ENCODE measurements at places on chromosomes 1 and 21. TPM values are rescaled to one million over a fixed set of nuclear protein-coding genes. Genes with fewer than 3 reads are reported as not detected.

Gene LCK
- polyA plus RNA-seq, result 0.39 TPM

Gene COL9A2
- polyA plus RNA-seq, result 0.39 TPM

Gene TDRD10
- 13.3 TPM for polyA plus RNA-seq

Gene MARCKSL1
- polyA plus RNA-seq, result 61.1 TPM

Gene PLPPR5
- polyA plus RNA-seq, result not detected

Gene TRIM58
- polyA plus RNA-seq, result not detected

Gene NPHS2
- not detected for polyA plus RNA-seq

Gene EDN2
- polyA plus RNA-seq, result 2.0 TPM

Gene RPE65
- not detected for polyA plus RNA-seq

Gene MAP1LC3C
- polyA plus RNA-seq, result 0.29 TPM

Gene GORAB
- 6.9 TPM for polyA plus RNA-seq

Gene DCST1
- not detected for polyA plus RNA-seq

Gene KLHDC9
- polyA plus RNA-seq, result 6.7 TPM

Gene ANKRD65
- polyA plus RNA-seq, result 1.2 TPM

DNA sequence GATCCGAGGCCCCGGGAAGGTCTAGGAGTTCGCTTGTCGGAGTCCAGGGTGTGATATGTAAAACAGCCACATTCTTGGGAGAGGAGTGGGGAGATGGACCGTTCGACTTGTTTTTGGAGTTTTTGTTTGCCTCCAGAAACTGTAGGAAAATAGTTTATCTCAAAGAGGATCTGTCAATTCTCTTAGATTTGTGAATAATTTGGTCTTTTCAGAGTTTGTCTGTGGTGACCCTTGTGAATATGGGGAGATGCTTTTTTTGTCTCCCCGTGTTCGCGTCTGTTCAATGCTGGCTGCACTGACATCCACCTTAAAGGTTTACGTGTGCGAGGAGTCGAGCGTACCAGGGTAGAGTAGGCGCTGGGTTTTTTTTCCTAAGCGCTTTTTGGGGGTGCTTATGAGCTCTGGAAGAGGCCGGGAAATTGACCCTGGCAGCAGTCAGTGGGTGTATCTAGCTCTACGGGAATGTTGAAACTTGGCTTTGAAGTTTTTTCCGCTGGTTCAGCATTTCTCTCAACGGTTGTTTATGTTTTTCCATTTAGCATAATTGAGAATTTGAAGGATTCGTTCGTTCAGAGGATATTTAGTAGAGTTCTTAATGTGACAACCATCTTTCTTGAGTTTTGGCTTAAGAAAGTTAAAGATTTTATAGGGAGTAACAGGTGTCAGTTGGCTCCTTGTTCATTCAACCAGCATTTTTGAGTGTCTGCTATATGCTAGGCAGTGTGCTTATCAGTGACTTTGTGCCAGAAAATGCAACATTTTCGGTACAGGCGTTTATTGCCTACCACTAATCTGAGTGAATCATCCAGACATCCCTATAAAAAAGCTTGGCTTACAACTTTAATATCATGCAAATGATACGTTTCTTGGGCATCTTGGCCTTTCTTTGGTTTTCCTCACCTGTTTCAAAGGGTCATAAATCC is 1.2 kb downstream of the SZRD1 start:
- DNase-seq, result no peak

DNA sequence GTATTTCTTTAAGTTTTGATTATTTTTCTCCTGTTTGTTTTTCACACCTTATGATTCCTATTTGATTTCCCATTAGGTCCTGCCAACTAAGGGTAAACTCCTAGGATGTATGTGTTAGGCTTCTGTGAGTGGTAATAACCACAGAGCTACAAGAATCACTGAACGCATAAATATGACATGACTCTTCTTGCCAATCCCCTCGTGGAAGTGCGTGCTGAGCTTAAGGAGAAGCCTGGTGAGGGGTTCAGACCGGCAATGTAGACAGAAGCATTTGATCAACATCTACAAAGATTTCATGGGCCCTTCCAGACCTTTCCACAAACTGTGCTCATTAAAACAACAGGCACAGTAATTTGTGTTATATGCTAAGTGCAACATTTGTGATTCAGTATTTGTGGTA is 273.8 kb upstream of the SNX7 start:
- no peak for DNase-seq

GRCh38 chr1:94676686-94677085 is 135.1 kb upstream of the F3 start:
- no peak for DNase-seq

DNA sequence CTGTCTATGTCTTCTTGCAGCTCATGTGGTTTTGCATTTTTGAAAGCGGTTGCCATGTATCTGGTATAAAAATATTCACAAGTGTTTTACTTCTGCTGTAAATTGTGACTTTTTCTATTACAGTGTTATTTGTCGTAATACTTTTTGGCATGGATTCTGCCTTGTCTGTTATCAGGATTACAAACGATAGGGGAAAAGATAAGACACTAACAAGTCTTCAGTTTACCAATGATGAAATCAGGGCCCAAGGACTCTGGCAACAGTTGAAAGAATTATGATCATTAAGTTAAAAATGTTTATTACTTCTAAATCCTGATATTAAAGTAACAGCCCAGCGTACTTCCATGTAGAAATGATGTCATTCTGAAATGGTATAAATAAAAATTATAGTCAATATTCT is 298.8 kb downstream of the KIF26B start:
- no peak for DNase-seq

DNA sequence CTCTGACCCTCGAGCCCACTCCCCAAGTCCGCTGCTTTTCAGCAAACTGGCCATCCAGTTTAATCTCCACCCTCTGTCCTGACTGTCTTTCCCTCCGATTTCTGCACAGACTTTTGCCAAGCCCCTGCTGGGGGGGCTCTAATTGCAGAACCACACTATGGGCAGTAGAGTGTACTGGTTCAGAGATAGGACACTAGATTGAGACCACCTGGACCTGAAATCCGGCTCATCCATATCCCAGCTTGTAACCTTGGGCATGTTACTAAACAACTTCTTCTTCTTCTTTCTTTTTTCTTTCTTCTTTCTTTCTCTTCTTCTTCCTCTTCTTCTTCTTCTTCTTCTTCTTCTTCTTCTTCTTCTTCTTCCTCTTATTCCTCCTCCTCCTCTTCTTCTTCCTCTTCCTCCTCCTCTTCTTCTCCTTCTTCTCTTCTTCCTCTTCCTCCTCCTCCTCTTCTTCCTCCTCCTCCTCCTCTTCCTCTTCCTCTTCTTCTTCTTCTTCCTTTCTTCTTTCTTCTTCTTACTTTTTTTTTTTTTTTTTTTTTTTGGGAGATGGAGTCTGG is 7.7 kb downstream of the LRRC71 start:
- DNase-seq, result no peak

- DNase-seq, result no peak
Observed at GRCh38 chr1:41313661-41314131, 47.5 kb upstream of the FOXO6 start.

GRCh38 chr1:30911059-30911954 is 2.7 kb upstream of the SDC3 start:
- DNase-seq, result peak; percentile 90

DNA sequence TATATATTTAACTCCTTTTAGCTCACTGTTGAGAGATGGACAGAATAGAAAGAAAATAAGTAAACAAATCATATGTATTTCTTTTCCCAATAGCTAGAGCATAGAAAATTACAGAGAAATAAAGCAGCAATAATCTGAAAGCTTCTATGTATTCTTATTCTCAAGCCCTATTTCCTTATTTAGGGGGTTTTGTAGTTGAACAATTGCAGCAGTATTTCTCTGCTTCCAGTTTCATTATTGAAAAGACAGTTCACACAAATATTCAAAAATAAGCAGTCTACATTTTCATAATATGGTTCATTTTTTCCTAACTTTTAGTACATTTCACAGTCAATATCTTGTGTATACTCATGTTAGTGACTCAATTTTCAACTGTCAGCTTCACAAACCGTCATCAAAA is 638.2 kb downstream of the MRPL39 start:
- no peak for DNase-seq

DNA sequence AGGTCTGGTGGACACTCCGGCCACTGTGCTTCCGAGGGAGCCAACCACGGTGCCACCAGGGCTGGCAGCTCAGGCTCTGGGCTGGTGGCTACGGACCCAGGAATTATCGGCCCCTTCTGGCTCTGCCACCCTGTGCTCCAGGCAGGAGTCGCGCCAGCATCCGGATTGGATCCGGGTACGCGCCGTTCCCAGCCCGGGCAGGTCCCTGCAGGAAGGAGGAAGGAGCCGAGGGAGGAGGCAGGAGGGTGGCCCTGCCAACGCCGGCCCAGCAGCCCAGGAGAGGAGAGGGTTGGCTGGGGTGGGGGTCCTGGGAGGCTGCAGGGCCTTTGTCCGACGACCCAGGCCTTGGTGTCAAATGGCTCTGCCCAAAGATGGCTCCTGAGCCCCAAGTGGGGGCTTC is 160.5 kb downstream of the CASZ1 start:
- no peak for DNase-seq

DNA sequence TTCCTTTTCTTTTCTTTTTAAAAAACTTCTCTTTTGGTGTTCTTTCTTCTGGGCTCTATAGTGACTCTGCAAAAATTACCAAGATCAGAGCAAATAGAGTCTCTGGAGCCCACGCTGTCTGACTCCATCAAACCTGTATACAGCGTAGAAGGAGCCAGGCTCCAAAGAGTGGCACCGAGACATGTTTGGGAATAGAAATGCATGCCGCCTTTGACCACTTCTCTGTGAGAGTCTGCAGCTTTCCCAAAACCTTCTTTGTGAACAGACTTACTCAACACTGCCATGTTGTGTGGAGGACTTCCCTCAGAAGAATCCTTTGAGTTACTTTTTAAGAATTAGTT is 55.3 kb downstream of the GORAB start:
- no peak for DNase-seq

- no peak for DNase-seq
Observed at GRCh38 chr1:11855430-11855829, 3.3 kb downstream of the NPPB start.

GRCh38 chr1:206544562-206545257 is 37.4 kb downstream of the RASSF5 start:
- peak; percentile 68 for DNase-seq

DNA sequence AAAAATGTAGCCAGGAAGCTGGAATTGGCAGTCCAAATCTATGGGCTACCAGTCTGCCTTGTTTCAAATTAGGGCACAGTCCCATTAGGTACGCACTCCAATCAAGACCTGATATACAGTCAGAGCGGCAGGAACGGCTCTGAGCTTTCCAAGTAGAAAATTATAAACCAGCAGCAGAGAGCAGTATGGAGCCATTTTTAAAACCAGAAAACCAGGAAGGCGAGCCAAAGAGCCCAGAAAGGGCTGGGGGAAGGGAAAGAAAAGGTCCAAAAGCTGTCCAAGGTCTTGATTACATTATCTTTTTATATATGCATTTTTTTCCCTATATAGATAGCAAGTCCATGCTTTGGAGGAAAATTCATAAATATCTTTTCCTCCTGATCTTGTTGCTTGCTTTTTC is 719.0 kb downstream of the RWDD3 start:
- no peak for DNase-seq

- no peak for DNase-seq
Observed at GRCh38 chr1:117231312-117231711, 20.6 kb upstream of the VTCN1 start.

Measured in heart right ventricle (tissue), 16 donors.